ENCODE measurements at places on chromosomes 16 and 17. TPM values are rescaled to one million over a fixed set of nuclear protein-coding genes. Genes with fewer than 3 reads are reported as not detected.

- DNase-seq: peak; percentile 69
- peaks cover 25% of the 10 kb centered on the region for H3K27me3 ChIP-seq
- H3K4me3 ChIP-seq: no peak overlapping the region
- no peak overlapping the region for H3K27ac ChIP-seq
- H3K36me3 ChIP-seq: no peaks in the 10 kb centered on the region
- peaks cover 17% of the 10 kb centered on the region for H3K4me1 ChIP-seq
These were observed 3.3 kb downstream of the COL1A1 start for GRCh38 chr17:50198026-50198669.

Gene PIRT
- not detected for total RNA-seq

Gene CCL22
- 49.5 TPM for total RNA-seq

Gene PPY
- not detected for total RNA-seq
